Activated naive CD4-positive, alpha-beta T cell (primary cell): ENCODE measurements at places on chromosomes 5 and 9.

GRCh38 chr9:642014-642413 lies 199.5 kb upstream of the DMRT1 start:
- DNase-seq, result no peak

DNA sequence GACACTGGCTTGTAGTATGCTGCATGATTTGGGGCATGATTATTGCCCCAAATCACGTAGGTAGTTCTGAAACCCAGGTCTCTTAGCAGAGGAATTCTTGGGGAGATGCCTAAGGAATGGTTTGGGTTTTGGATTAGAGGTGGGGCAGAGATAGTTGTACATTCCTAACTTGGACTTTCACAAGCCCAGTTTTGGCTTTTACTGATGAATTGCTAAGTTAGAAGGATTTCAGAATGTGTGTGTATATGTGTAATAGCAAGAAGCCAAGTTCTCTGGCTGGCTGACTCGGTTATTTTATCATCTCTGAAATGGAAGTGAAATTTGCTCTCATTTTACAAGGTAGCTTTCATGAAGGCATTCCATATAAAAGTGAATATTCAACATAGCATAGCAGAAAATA lies 23.8 kb upstream of the ZNF131 start:
- no peak for DNase-seq

GRCh38 chr5:116299746-116300640 lies 215.2 kb downstream of the COMMD10 start:
- DNase-seq, result no peak

DNA sequence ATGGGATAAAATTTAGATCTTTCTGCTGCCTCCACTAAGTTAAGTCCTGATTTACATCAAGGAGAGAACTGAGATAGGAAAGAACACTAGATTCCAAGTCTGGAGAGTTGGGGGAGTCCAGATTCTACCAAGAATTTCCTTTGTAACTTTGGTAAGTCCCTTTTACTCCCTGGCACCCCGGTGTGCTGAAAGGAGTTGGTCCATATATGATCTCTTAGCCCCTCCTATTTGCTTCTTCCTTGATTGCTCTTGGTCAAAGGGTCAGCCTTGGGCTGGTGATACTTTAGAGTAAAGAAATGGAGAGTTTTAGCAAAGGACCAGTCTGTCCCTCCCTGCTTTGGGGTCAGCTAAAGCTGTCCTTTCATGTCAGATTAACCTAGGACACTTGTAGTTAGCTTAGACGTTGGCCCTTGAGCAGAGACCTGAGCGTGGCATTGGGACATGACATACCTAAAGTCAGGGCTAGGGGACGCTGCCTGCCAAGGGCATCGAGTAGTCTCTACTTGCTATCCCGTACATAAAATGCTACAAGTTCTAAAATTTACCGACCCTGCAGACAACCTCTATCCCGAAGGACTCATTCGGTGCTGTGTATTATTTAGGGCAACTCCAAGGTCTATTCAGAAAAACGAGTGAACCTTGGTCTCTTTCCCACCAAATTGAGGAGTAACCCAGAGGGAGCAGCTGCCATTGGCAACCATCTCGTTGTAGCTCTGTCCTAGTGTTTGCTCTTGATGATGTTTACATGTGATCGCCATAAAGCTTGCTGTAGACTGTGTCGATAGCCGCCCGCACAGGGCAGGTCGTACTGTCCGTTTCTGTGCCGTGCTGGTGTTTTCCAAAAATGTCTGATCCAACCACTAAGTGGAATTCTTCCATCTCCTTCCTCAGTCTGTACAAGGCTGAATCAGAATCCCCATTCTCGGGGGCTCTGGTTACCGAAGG lies 94.4 kb downstream of the PDE6A start:
- no peak for DNase-seq

GRCh38 chr5:3913279-3913678 lies 317.6 kb downstream of the IRX1 start:
- no peak for DNase-seq

DNA sequence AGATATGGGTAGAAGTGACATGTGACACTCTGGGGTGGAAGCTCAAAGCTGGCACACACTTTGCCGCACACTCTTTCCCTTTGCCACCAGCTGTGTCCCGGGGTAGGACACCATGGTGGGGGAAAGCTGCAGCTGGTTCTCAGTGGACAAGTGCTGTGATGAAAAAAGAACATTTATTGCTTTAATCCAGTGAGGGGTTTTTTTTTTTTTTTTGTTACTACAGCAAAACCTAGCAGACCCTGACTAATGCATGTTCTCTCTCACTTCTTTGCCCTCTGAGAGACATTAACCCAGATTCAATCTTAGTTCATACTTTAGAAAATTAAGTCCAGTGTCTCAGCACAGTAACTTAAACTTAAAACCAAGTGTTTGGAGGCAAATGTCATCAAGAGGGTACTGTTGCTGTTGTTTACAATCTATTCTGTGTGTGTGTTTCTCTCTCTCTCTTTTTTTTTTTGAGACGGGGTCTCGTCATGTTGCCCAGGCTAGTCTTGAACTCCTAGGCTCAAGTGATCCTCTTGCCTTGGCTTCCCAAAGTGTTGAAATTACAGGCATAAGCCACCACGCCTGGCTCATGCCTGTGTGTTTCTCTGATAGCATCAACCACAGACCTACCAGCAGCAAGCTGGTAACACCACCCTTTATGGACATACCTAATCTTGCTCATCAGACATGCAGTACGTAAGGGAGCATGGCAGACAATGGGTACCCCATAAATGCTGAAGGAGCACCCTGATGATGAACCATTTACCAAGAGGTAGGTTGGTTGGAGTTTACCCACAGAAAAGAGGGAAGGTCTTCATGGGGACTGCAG lies 84.7 kb upstream of the TBC1D2 start:
- DNase-seq, result no peak
